AG09309 (cell line): ENCODE measurements at places on chromosomes 13 and 19.

DNA sequence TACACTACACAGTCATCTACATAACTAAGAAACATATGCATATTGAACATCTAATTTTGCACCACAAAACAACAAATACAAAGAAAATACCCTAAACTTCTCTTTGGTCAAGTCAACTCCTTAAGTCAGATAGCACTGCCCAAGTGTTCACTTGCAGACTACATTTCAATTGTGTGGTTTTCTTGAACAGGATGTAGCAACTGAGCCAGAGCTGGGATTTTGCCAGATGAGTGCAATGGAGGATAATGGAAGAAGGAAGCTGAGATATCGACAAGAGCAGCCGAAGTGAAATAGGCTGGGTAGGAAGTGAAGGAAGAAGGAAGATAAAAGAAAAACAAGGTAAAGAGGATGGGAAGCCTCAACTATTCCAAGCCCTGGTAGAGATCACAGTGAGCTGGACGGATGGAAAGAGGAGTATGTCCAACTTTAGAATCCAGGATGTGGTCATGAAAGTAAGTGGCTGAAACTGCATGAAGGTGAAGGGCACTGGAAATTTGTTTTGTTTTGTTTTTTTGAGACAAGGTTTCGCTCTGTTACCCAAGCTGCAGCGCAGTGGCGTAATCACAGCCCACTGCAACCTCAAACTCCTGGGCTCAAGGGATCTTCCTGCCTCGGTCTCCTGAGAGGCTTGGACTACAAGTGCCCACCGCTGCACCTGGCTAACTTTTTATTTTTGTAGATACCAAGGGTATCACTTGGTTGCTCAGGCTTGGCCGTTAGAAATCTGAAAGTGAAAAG lies 15.0 kb downstream of the NUFIP1 start:
- DNase-seq = no peak

DNA sequence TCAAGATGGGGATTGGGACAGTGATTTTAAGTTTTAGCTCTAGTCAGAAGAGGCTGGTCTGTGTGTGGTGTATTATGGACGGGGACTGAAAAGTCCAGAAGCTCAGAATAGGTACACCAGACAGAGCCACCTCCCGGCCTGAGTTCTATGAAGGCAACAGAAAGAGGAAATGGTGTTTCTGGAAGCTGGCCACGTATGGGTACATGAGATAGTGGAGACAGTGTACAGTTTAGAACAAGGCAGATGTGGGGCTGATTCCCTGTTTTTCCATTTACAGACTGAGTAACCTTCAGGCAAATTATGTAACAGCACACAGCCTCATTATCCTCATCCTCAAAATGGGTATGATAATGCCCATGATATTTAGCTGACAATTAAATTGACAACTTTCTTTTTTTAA lies 1.3 kb downstream of the ZNF175 start:
- DNase-seq = no peak

DNA sequence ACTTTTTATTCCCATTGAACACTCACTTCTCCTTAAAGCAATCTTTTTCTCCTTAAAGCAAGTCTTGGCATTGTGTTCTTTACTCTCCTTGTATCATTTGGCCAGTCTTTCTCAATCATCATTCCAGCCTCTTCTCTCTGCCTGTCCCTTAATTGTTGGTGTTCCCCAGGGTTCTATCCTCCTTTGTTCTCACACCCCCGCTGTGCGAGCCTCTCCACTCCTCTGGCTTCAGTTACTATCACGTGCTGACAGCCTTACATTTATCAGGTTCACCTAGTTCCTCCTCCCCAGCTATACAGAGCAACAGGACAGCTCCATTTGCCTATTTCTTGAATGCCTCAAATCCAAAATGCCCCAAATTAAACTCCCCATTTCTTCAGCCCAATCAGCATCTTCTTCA lies 24.6 kb downstream of the CYSLTR2 start:
- no peak for DNase-seq

GRCh38 chr19:50780753-50781435 lies 9.3 kb upstream of the ACP4 start:
- no peak for DNase-seq

DNA sequence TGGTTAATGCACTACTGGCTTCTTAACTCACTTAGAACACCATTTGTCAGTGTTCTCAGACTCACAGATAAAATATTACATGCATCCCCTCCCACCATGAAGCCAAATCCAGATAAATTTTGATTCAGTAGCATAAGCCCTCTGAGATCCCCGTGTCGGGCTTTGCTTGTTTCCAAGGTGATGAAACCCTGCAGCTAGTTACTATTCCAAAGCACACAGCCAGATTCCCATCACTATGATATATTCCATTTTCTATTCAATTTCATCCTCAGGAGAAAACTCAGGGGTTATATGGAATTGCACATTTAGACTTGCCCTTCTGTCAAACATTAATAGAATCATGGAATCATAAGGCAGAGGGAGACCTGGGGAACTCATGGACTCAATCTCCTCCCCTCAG lies 9.4 kb upstream of the FAM124A start:
- no peak for DNase-seq

GRCh38 chr13:99258210-99258860 lies at the start of gene GPR18:
GPR18 (minus strand) TSS chr13:99258379; CDS start chr13:99255872, 2,507 bp downstream.
- DNase-seq = no peak
